M059J (cell line): ENCODE measurements at places on chromosomes 6 and 20.
A peak's percentile ranks its signal among the peaks of the same experiment; 100 is the strongest.

DNA sequence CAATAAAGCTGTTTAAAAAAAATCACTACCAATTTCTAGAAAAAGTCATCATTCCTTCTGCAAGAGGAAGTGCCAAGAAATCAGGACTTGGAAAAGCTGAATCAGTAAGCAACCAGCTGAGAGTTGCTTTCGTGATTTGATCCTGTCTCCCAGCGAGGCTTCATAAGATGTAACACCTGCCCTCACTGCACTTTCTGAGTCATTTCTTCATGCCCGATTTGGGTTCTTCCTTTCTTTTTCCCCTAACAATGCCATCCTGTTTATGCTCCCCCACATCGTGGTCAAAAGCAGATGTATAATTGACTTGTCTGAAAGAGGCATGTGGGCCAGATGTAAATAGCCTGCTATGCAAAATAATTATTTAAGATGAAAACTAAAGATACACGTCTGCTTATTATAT lies 52.1 kb downstream of the RIPOR2 start:
- peak; percentile 94 for DNase-seq

- DNase-seq, result no peak
Measured at GRCh38 chr6:79789896-79790295, 157.5 kb downstream of the ELOVL4 start.

DNA sequence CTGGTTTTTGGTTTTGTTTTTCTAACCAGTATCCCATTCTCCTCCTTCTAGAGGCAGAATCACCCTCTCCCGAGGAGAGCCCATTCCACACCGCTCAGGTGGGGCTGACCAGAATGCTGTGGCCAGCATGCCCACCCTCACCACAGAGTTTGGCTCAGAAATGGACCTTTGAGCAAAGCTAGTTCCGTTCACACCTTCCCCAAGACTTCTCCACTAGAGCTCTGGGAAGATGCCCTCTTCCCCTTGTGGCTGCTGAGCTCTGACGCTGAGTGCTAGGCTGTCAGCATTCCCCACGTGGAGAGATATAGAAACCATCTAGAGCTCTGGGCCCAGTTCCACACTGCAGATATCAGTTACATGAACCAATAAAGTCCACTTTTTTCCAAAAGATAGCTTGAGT lies 7.9 kb downstream of the GPLD1 start:
- DNase-seq, result no peak

DNA sequence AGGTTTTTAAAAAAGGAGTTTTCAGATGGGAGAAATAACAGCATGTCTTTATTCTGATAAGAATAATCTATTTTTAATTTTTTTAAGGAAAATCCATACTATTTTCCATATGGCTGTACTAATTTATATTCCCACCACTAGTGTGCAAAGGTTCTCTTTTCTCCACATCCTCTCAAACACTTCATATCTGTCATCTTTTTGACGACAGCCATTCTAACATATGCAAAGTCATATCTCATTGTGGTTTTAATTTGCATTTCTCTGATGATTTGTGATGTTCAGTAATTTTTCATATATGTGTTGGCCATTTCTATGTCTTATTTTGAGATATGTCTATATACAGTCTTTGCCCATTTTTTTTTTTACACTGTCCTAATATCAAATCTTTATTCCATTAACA lies 280.6 kb upstream of the RUNX2 start:
- DNase-seq, result no peak

GRCh38 chr6:105292689-105293339 lies 110.1 kb downstream of the PREP start:
- no peak for DNase-seq

DNA sequence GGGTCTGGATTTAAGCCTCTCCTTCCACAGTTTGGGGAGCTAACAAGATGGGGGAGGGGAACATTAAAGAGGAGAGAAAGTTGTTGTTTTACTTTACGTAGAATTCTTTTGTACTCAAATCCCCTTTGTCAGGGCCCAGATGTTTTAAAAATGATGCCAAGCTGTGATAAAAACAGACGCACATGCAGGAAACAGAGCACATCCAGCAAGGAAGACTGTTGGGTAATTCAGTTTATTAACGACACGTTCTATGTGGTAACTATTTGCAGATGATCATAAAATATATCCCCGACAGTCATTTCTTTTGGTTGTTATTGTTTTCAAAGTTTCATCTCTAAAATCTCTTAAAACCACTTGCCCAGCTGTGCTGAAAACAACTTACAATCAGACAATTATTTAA lies 307.0 kb upstream of the PRDM1 start:
- DNase-seq, result no peak

DNA sequence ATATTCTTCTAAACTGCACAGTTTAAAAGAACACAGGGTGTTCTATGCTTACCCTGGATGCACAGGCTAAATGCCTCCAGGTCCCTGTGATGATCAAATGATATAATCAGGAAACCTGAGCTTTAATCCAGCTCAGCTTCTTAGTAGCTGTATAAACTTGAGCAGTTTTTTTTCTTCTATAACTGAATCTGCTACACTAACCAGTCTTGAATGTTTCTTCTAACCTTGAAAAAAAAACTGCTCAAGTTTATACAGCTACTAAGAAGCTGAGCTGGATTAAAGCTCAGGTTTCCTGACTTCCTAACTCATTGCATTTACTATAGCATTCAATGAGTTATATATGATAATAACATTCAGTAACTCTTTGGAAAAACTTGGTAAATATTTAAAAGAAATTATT lies 358.2 kb downstream of the CD109 start:
- no peak for DNase-seq

- DNase-seq, result no peak
Measured at GRCh38 chr6:137149035-137149393, 24.4 kb downstream of the IL22RA2 start.

DNA sequence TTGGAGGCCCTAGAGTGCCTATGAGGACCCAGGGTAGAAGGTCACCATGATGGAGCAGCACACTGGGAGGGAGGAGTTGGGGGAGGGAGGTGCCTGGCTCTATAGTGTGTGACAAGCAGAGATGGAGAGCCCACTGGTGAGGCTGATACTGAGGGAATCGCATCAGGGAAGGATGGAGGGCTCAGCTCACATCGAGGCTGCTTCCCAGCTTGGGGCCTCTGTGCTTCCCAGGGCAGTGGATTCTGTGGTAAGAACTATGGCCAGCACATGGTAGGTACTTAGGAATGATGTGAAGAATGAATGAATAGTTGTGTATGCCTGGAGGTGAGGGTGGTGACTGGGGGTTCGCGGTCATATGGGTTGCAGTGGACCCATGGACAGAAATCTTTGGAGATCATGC lies 1.3 kb upstream of the EPB41L1 start:
- DNase-seq, result no peak

GRCh38 chr6:23477586-23477985 lies 648.4 kb upstream of the NRSN1 start:
- DNase-seq, result no peak

GRCh38 chr20:33175123-33175522 lies 7.2 kb downstream of the BPIFA2 start:
- no peak for DNase-seq

GRCh38 chr6:30042476-30042875 lies 18.6 kb upstream of the POLR1H start:
- DNase-seq, result no peak

GRCh38 chr20:44648579-44648978 lies 2.9 kb downstream of the ADA start:
- peak; percentile 22 for DNase-seq

DNA sequence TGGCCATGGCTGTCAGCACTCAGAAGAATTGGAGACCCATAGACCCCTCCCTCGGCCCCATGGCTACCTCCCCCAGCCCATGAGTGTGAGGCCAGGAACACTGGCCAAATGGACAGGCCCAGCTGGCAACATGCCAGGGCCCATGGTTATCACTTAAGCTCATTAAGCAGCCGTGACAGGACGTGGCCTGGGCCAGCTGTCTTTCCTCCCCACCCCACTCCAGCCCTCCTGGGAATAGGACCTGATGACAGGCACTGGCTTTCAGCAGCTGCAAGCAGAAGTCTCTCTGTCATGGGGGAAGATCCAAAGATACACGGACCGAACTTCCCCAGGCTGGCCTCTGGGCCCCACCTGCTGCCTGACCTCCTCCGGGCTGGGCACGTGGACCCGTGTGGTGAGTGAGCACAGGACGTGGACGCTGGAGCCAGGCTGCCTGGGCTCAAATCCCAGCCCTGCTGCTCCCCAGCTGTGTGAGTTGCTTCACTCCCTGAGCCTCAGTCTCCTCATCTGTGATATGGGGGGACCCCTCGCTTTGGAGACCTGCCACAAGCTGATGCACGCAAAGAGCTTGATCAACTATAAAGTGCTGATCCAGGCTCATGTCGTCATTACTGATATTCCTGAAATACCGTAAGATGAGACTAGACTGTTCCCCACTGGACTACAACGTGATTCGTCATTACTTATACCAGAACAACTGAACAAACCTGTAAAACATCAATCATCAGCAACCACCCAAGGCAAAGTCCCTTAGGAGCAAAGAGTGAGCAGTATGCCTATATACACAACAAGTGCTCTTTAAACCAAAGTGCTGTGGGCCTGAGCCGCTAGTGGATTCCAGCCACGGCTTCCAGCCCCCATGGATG lies 22.0 kb upstream of the VSTM2L start:
- DNase-seq, result peak; percentile 26
